ENCODE measurements at places on chromosomes 16 and 17. TPM values are rescaled to one million over a fixed set of nuclear protein-coding genes. Genes with fewer than 3 reads are reported as not detected.
A peak's percentile ranks its signal among the peaks of the same experiment; 100 is the strongest.

DNA sequence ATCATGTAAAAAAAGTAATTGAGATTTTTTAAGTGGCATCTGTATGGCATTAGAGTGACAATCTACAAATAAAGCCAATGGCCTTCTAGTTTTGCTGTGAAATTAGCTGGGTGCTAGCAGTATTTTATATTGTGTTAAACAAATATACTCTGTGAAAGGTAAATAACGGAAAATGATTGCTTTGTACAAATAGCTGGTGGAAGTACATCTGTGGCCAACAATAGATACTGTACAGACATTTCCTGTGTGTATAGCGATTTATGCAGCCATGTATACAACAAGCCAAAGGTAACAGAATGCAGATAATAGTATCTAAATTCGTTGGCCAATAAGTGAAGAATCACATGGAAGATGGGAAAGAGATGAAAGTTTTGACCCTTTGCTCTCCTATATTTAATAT, 26.6 kb downstream of the IQCK start:
- no peak for DNase-seq

DNA sequence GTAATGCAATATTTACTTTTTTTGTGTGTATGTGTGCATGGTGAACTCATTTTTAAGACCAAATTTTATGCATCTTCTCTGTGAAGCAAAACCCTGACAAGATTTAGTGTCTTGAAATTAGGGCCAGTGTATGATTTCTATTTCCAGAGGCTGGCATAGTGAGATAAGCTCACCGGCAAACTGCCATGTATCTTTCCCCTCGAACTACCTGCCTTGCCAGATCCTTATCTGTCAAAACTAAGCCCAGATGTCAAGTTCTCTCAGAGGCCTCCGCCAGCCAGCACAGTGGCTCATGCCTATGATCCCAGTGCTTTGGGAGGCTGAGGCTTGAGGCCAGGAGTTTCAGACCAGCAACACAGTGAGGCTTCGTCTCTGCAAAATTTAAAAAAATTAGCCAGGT, 10.0 kb downstream of the USP32 start:
- no peak for DNase-seq

DNA sequence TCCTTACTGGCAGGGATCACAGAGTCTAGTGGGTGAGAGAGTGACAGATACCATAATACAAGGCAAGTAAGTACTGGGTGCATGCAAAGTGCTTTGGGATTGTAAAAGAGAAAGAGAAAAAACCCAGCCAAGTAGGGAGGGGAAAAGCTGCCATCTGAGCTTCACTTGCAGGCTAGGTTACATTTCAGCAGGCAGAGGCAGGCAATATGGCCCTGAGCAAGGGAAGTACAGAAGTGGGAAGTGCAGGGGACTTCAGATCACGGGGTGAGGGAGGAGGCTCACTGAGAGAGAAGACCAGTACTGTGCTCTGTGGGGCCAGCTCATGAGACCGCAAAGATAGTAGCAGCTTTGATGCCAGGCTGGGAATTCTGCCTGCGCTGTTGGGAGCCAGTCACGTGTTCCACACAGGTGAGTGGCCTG, 230.6 kb downstream of the MSI2 start:
- DNase-seq, result no peak

- no peak for DNase-seq
Observed at GRCh38 chr16:81599034-81599744, 154.6 kb downstream of the CMIP start.

KLHL10 gene
- total RNA-seq, result 0.63 TPM

KRTAP2-1 gene
- total RNA-seq, result not detected

- no peak for DNase-seq
Observed at GRCh38 chr17:43556292-43556691, 10.2 kb upstream of the ETV4 start.

GRCh38 chr16:62370445-62370844, 334.2 kb upstream of the CDH8 start:
- no peak for DNase-seq

DNA sequence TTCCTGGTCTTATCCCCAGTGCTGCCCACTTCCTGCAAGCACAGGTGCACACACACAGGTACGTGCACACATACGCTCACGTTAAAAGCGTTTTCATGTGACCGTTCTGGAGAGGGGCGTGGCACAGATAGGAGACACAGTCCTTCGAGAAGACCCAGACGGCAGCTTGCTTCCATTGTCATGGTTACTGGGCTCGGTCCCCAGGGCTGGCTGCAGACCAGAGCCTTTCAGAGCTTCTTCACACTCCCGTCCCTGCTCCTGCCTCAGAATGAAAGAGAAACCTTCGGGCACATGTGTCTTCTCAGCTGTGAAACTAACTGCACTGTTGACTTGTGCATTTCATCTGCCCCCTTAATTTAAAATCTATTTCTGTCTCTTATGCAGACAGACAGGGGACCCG, 154.2 kb downstream of the PITPNC1 start:
- no peak for DNase-seq

DNA sequence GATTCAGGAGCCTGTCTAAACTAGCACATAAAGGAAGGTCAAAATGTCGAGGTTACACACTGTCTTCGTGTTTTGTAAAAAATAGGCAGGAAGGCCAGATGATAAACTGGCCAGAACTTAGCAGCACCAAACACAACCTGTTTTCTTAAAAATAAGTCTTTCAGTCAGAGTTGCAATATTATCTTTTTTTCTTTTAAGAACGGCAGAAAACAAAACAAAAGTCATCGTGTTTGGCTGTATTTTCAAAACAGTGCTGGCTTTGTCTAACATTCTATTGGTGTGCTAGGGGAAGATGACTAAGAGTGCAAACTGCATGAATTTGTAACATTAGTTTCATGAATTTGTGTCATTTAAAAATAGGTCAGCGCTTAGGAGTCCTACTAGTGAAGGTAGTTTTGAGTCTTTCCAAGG, 5.3 kb downstream of the MAF start:
- DNase-seq, result no peak

DNA sequence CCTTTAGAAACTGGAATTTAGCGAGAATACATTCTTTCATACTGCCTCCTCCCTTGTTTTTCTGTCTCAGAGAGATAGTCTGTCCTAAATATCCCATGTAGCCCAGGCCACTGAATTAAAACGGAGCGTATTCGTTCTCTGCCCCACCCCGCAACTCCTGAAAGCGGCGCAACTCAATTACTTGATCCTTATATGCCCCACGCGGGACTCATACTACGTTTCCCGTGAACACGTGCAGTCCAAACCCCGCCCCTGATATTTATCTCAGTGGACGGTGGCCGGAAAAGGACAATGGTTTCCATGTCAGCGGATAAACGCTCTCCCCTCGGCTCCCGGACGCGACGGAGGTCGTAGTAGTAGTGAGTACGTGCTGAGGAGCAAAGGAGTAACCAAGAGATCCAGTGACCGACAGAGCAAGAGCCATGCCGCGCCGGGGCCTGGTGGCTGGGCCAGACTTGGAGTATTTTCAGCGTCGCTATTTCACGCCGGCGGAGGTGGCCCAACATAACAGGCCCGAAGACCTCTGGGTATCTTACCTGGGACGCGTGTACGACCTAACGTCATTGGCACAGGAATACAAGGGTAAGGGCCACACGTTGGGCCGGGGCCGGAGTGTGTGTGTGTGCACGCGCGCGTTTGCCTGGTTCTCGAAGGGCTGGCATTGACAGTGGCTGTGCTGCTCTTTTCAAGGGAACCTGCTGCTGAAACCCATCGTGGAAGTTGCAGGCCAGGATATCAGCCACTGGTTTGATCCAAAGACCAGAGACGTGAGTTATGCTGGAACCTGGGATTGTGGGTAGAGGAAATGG, at the start of gene CYB5D1:
CYB5D1 (plus strand) TSS at position 291 of the 809 bp plus-strand sequence; CDS start at position 423, 132 bp downstream.
- peak; percentile 83 for DNase-seq

GRCh38 chr17:29608986-29609385, 13.7 kb downstream of the CORO6 start:
- no peak for DNase-seq

TBC1D3I gene
- not detected for total RNA-seq

- DNase-seq, result no peak
Observed at GRCh38 chr16:2404099-2404498, 25.1 kb upstream of the CCNF start.

GRCh38 chr16:1933097-1933661, 9.8 kb downstream of the MSRB1 start:
- no peak for DNase-seq

ZDHHC7 gene
- 61.1 TPM for total RNA-seq

PYDC1 gene
- not detected for total RNA-seq

SLC2A4 gene
- total RNA-seq, result 13.8 TPM

GRCh38 chr17:3688027-3688553, 7.9 kb downstream of the P2RX5 start:
- no peak for DNase-seq

DNA sequence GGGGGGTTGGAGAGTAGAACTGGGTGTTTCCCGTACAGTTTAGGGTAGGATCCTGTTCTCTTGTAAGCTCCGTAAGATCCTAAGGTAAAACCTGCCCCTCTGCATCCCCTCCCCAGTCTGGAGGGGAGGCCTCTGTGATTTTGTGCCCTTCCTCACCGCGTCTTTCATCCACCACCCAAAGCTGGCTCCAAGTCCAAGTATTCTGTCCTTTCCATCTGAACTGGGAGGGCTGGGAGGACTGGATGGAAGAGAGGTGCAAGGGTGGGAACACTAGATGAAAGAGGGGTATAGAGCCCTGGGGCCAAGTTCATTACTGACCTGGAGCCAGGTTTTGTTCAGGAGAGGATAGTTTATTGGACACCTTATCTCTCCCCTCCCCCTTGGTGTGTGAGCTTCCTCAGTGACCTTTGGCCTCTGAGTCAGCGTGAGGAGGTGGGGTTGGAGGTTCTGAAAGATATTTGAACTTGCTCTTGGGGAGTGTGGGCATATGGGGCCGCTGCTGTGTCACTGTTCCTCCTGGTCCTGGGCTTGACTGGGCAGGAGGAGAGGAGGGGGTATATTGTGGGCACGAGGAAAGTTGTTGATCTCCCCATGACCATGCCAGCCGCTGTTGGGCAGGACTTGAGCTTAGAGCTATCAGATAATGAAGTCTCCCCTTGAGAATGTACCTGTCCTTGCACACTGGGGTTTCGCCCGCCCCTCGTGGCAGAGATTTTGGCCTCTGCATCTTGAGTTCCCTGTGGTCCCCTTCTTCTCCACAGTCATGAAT, 1.6 kb downstream of the LASP1 start:
- peak; percentile 75 for DNase-seq

DNA sequence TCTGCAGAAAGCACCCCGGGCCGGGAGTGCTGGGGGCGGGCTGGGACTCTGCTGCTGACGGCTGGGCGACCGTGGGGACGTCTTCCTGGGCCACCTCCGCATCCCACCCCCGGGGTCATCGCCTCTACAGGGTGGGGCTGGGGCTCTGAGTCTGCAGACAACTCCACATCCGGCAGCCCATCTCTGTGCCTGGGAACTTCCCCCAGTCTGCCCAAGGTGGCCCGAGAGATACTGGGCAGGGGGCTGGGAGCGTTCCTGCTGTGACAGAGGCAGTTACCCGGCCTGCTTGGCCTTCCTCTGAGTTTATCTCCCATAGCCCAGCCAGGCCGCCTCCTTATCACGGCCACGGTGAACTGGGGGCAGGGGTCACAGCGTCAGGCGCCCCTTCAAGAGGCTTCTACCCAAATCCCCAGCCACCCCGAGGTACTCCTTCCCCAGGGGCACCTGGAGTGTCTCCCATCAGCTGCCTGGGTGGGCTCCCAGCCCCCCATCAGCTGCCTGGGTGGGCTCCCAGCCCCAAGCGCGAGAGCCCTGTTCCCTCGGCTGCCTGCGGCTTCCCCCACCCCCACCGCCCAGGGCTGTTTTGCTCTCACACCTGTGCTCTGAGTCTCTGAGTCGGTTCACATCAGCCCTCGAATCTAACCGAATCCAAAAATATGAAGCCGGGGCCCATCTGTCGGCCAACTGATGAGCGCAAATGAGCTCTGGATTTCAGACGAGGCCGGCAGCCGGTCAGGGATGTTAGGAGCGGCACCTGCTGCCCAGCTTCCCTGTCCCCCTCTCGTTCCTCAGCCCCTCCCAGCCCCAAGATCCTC, 15.6 kb upstream of the CBFA2T3 start:
- no peak for DNase-seq

NETO2 gene
- total RNA-seq, result 1.8 TPM

GRCh38 chr16:2075631-2076030, 27.8 kb downstream of the TSC2 start:
- no peak for DNase-seq

WSCD1 gene
- 6.1 TPM for total RNA-seq

RBFOX1 gene
- total RNA-seq, result not detected

DNA sequence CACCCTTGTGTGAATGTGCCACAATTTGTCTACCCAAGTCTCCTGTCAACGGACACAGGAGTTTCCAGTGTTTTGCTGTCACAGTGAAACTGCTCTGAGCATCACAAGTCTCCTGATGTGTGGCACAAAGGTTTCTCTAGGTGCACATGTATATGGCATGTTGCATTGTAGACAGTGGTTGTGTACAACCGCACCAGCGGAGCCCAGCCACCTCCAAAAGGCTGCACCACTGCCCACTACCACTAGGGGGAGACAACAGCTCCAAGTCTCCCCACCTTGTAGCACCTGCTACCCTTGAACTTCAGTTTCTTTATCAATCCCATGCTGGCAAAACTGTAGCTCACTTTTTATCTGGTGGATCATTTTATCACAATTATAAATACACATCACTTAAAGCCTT, 95.5 kb upstream of the ZNF469 start:
- DNase-seq, result no peak

MFAP4 gene
- 96.4 TPM for total RNA-seq

DNA sequence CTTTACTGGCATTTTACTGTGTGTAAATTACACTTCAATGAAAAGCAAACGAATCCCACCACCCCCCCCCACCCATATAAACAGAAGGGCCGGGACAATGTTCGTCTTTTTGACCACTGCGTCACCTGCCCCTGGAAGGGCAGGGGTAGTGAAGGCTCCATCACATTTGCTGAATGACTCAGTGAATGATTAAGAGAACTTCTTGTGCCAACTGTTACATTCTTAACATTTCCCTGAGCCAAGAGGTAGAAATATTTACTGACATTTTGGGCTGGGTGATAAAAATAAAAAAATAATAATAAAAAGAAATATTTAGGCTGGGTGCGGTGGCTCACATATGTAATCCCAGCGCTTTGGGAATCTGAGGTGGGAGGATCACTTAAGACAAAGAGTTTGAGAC, 24.1 kb downstream of the C16orf96 start:
- DNase-seq, result no peak

GRCh38 chr16:23107936-23108335, 41.3 kb downstream of the USP31 start:
- no peak for DNase-seq

DNA sequence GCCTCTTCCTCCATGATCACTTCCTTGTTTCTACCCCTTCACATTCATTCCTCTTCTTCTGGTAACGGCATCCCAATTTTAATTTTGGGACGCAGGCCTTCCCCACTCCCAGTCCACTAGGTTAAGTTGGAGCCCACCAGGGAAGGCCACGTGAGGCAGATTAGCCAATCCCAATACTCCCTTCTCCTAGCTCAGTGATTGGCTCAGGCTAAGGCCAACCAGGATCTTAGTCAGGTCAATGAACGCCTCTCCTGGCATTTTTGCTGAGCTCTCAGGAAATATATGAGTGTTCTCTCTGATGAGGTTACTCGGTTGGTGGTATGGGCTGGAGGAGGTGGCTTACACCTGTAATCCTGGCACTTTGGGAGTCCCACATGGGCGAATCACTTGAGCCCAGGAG, 15.4 kb downstream of the SEZ6L2 start:
- DNase-seq, result no peak

- no peak for DNase-seq
Observed at GRCh38 chr17:74610108-74610507, 13.4 kb downstream of the CD300E start.

All from omental fat pad (tissue), 4 donors.